Activated CD4-positive, alpha-beta T cell treated with anti-CD3 and anti-CD28 coated beads for 24 hours (primary cell): ENCODE measurements at places on chromosomes 2 and 18.

GRCh38 chr18:76169733-76170132 is 325.3 kb downstream of the ZNF516 start:
- DNase-seq, result no peak

GRCh38 chr2:159168707-159169106 is 117.8 kb downstream of the WDSUB1 start:
- no peak for DNase-seq

DNA sequence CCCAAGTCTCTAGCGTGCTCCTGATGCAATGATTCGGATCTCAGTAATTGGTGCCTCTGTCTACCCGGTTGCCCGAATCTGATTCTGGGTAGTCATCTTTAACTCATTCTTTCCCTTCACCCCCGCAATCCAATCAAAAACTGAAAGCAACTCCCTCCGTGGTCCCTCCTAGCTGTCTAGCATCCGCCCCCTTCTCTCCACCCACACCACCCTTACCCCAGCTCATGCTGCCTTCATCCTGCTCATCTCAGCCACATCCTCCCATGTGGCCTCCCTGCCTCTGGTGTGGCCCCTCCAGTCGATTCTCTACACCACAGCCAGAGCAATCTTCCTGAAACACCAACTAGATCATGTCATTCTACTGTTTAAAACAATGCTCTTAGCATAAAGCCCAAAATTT is 62.3 kb downstream of the TTC32 start:
- DNase-seq, result no peak

DNA sequence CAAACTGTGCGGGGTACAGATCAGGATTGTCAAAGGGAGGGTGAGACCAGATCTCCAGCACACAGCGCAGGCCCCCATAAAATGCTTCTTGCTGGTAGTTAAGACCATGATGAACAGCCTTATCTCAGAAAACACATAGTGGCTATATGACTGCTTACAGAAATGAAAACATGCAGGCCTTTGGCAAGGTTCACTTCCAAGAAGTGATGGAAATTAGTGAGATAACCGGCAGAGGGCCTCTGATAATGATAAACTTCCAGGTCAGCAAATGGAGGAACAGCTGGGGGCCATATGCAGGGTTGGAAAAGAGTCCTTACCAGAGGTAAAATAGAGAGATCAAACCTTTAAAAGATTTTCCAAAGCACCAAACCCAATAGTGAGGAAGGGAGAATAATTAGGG is 46.6 kb downstream of the CFAP221 start:
- no peak for DNase-seq

DNA sequence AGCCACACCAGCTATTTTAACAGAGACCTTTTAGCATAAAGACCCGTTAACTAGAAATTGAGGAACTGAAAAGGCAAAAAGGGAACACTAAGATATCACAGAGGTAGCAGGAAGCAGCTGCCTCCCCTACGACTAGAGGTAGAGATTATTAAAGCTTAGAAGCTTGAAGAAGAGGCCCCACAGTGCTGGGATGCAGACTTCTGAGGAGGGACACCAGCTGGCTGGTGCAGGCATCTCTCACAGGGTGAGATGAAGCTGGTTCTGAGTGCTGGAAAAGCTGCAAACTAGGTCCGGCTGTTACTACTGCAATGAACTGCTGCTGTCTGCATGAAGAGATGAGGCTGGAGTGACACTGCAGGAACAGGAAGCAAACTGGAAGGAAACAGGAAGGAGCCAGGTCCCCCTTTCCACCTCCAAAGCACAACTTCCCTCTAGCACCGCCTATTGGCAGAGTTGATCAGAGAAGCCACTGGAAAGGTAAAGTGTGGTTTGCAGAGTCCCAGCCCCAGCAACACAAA is 61.2 kb upstream of the MRPS9 start:
- peak; percentile 1 for DNase-seq

DNA sequence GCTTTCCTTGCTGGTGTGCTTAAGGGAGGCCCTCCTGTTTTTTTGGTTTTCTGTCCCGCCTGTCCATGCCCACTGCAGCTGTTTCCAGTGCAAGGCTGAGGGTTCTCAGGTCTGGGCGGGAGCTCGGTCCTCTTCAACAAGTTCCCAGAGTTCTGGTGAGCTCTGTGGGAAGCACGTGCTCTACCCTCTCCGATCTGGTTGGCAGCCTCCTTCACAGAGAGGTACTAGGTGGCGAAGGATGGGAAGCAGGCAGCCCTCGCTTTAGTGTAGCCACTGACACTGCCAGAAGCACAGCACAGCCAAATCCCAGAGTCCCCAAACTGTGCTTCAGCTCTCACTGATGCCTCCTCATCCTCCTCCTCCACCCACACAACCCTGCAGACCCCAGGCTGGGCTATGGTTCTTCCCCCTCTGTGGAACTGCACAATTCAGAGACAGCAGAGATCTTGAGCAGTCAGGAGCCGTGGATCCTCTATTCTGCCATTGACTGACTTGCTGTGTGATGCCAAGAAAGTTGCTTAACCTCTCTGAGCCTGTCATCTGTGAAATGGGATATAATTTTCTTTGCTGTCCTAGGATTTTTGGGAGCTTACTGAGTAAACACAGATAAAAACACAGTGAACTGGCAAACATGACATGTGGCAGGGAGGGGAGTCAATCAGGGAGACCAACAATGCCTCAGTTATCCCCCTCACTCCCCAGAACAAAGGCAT is 157.3 kb downstream of the MSH2 start:
- no peak for DNase-seq

GRCh38 chr18:57585421-57585820 is 1.1 kb downstream of the FECH start:
- DNase-seq, result no peak

DNA sequence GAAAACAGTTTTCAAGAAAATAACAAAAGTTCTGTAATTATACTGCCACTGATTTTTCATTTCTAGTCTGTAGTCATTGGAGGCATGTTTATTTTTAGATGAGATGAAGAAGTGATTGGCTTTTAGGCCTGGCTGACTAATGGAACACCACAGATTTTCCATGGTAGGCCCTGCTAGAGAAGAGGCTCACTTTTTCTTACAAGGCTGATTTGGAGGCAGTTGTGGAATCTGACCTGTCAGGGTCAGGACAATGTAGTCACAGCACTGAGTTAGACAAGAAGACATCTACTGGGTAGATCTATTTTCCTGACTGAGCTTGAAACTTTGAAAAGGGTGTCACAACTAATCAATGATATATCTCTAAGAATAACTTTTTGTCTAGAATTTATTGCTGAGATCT is 43.9 kb downstream of the KDM3A start:
- no peak for DNase-seq

- no peak for DNase-seq
Observed at GRCh38 chr2:205051417-205051816, 506.1 kb downstream of the PARD3B start.

DNA sequence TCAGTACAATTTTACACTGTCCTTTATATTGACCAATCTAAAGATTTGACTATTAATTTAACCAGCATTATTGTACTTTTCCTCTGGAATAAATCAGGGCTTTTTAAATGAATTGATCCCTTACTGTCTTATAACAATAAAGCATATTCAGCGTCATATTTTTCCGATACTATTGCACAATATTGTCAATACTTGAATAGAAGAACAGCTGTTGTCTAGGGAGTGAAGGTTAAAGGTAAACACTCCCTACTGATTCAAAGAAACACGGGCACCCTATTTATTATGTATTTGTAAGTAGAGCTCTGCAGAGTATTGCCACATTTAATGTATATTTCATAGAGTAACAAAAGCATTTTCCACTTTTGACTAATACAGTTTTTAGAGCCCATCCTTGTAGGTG is 134.4 kb downstream of the CAMKMT start:
- DNase-seq, result no peak

DNA sequence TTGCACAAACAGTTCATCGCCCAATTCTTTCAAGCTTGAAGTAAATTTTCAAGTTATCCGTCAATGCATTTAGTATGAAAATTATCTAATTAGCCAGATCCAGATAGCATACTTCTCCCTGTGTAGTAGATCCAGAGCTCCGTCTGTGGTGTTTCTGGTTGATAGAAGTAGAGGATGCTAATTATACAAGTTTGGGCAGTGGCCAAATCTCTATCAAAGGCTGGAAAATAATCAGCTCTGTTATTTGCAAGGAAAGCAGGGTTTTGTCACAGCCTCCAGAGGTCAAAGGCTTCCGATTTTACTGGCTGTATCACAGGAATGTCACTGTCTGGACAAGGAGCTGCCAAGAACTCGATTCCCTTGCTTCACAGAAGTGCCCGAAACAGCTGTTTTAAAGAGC is 28.6 kb downstream of the LRRC30 start:
- no peak for DNase-seq

- DNase-seq, result no peak
Observed at GRCh38 chr2:75800456-75800855, 89.7 kb upstream of the GCFC2 start.

- DNase-seq, result no peak
Observed at GRCh38 chr2:181890271-181890670, 1.3 kb upstream of the ITPRID2 start.

DNA sequence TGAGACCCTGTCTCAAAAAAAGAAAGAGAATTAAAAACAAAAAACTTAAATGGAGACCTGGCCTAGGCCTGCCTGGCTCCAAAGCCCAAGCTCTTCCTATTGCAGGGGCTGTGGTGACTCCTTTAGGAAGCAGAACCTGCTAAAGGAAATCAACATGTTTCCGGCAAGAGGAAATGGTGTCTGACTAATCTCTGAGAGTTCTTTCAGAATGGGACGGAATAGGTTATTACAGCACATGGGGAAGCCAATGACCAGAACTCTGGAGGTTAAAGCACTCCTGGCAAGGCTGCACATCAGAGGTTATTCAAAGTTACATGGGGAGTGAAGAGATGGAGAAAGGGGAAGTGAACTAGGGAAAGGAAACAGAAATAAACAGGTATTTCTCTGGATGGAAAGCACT is 21.4 kb downstream of the KIF3C start:
- no peak for DNase-seq

- no peak for DNase-seq
Observed at GRCh38 chr2:86039963-86040655, 65.6 kb downstream of the POLR1A start.

DNA sequence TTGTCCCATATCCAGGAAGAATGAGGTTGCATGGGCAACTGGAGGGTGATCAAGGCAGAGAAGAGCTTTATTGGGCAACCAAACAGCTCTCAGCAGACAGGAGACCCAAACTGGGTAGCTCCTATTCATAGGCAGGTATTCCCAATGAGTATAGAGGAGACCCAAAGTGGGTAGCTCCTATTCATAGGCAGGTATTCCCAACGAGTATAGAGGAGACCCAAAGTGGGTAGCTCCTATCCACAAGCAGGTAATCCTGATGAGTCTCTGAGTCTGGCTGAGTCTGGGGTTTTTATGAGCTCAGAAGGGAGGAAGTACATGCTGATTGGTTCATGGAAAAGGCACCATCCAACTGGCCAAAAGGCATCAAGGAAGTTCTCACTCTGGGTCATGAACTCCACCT is 5.3 kb upstream of the GORASP2 start:
- no peak for DNase-seq

GRCh38 chr2:95023222-95023597 is 2.3 kb upstream of the MAL start:
- no peak for DNase-seq

GRCh38 chr2:151096235-151096634 is 165.4 kb downstream of the RBM43 start:
- no peak for DNase-seq

DNA sequence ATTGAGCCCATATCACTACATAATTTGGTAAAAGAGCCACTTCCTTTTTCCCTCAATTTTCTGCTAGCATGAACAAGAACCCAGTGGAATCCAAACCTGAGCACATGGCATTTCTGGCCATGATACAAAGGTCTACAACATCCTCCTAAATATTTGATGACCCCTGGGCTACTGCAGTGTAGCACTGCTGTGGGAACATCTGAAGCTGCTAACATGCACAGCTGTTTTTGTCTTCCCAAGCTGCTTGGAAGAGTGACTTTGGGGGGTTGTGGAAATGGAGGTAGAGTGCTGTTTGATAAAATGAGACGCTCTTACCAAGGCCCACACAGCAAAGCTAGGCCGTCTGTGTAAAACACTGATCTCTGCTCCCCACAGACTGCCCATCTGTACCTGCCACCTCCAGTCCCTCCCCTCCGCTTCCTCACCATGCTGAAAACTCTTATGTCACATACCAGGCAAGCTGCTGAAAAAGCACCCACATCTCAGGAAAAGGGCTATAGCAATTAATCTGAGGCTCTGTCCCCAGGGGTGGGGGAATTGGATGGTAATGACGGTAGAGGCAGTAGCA is 197.2 kb upstream of the HNRNPA3 start:
- DNase-seq, result no peak

DNA sequence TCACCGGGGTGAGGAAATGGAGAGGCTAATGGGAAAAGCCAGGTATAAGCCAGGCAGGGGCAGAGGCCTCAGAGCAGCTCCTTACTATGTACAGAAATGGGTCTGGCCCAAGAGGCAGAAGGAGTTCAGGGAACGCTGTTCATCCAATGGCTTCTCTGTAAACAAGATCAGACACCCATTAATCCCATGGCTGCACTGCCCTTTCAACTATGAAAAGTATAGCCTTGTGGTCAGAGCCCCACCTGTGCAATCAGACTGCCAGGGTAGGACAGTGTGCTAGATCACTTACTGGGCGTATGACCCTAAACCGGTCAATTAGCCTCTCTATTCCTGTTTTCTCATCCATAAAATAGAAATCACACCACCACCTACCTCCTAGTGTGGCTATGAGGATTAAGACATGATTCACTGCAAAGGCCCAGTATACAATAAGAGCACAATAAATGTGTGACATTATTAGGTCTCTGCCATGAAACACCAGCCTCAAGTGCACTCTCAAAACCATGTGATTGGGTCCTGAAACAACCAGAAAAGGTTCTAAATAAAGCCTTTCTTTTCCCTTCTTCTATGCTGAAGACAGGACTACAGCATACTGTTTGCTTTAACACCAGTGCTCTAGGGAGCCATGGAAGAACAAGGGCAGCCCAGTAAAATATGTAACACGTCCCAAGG is 4.4 kb downstream of the ANKRD44 start:
- no peak for DNase-seq

- DNase-seq, result no peak
Observed at GRCh38 chr2:72895759-72896281, 8.6 kb downstream of the SPR start.

- DNase-seq, result no peak
Observed at GRCh38 chr18:32441533-32441932, 29.1 kb downstream of the GAREM1 start.

- no peak for DNase-seq
Observed at GRCh38 chr18:45856531-45856930, 31.1 kb downstream of the SIGLEC15 start.

- DNase-seq, result no peak
Observed at GRCh38 chr2:160266037-160266551, 66.0 kb upstream of the ITGB6 start.

GRCh38 chr2:15729709-15730544 is 138.3 kb downstream of the DDX1 start:
- DNase-seq, result no peak

DNA sequence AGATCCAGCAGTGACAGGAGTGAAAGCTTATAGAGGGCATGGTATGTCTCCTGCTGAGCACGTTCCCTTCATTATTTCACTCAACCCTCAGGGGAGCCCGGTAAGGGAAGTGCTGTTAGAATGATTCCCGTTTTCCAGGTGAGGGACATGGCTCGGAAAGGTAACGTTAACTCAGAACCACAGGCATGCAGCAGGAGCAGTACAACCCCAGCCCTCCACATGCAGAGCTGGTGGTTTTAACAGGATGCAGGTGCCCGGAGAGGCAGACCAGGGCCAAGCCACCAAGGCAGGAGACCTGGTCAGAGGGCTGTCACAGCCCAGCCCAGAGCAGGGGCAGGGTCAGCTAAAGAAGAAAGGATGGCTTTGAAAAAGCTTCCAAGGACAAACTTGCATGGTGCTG is 268.5 kb downstream of the SH3BP4 start:
- DNase-seq, result no peak
